Eye (tissue), 1 donor: ENCODE measurements at places on chromosomes 13 and 19.

DNA sequence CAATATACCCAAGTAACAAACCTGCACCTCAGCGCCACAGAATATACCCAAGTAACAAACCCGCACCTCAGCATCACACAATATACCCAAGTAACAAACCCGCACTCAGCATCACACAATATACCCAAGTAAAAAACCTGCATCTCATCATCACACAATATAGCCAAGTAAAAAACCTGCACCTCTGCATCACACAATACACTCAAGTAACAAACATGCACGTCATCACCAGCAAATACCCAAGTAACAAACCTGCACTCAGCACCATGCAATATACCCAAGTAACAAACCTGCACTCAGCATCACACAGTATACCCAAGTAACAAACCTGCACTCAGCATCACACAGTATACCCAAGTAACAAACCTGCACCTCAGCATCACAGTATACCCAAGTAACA lies 69.8 kb downstream of the UQCRFS1 start:
- no peak for DNase-seq

DNA sequence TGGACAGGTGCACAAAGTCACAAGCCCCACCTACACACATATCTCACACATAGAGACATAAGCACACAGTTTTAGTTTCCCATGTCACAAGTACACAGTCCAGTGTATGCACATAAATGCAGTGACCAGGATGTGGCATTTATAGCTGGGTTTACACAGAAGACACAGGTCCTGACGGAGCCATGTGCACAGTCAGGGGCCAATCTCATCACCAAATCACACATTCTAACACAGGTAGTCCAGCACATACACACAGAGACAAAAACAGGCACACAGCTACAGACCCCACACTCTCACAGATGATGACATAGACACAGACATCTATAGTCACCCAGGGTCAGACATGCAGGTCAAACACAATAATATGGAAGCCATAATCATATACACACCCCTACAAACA lies 2.1 kb downstream of the NUMBL start:
- no peak for DNase-seq

DNA sequence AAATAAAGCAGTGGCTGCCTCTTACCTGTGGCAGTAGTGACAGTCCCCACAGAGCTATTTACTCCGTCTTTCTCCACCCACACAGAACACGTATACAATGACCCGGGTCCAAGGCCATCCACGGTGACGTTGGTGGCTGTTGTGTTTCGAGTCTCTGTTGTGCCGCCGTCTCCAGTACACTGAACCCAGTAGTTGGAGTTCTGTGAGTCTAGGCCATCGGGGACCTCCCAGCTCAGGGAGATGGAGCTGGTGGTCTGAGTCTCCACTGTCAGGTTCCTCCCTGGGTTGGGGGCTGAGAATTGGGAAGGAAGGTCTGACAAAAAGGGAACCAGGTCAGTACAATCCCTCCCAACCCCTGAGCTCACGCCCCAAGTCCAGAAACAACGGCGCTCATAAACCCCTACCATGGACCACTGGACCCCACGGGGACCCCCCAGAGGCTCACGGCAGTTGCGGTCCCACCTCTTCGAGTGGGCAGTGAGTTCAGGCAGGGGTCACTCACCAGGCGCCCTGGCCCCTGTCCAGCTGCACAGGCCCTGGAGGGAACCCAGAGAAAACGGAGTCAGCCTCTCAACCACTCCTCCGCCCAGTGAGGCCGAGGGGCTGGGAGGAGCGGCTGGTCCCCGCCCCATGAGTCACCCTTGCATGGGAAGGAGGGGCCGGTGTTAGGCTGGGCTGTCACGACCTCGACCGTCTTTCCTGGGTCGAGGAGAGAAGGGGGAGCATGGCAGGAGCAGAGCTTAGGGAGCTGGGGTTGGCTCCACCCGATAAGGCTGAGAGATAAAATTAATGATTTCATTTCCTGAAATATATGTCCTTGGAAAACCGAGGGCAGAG lies 2.4 kb downstream of the PTPRH start:
- peak; percentile 76 for DNase-seq

GRCh38 chr19:4556597-4557127 lies 2.8 kb downstream of the SEMA6B start:
- DNase-seq, result no peak
